ENCODE measurements at places on chromosomes 13 and 19.

DNA sequence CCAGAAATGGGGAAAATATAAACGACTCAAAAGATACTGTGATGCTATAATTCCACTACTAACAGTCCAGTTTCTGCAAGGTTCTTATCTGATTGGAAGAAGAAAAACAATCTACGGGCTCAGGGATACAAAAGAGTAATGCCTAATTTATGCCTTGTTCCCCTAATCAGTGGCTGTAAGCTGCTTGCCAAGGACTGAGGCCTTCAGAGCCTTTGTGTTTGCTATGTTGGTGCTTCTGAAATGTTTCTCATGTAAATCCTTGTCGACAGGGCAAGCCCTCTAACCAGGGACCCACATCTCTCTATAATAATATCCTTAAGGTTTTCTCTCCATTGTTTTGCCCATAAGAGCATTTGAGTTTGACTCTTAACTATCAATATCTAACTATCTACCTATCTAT, 89.7 kb upstream of the CLDN10 start:
- DNase-seq = no peak

- no peak for DNase-seq
Observed at GRCh38 chr19:18611327-18612050, 1.2 kb upstream of the TMEM59L start.

DNA sequence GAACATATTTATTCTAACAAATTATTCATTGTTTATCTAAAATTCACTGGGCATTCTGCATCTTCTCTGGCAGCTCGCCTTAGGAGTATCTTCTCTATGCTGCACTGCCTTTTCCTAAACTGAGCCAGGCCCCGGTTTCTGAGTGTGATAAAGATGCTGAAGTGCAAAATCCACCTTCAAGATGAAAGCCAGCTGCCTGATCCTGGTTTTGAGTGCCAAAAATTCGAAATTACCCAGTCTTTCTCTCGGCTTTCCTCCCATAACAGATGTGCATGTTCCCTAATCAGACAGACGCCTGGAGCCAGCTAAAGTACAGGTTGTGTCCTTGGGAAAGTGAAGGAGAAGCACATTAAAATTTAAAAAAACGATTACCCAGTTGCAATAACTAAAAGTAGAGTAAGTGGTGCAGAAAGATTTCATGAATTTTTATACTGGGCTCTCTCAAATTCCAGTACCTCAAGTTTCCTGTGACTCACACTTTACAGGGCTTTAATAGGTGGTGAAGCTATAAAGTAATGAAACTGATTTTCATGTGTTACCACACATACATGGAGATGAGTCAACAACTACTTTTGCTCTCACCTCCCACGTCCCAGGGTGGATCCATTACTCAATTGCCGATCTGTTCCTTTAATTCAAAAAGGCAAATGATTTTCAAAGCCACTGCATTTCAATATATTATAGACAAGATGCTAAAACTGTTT, 65.0 kb upstream of the GTF2F2 start:
- no peak for DNase-seq

DNA sequence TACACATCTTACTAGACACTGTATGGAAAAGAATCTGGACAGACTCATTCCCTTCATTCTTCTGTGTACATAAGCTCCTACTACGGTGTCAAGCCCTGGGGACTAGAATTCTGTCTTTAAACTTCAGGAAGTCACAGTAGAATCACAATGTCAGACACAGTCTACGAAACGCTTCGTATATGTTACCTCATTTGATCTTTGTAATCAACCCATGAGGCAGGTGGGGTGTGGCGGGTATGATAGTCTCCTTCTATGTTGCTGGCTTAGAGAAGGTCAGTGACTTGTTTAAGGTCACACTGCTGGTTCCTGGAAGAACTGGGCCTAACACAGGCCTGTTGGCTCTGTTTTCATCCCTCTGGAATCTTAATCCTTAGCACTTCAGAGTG, 32.2 kb upstream of the TPT1 start:
- no peak for DNase-seq

GRCh38 chr13:110334841-110335490, 27.9 kb downstream of the COL4A2 start:
- no peak for DNase-seq

DNA sequence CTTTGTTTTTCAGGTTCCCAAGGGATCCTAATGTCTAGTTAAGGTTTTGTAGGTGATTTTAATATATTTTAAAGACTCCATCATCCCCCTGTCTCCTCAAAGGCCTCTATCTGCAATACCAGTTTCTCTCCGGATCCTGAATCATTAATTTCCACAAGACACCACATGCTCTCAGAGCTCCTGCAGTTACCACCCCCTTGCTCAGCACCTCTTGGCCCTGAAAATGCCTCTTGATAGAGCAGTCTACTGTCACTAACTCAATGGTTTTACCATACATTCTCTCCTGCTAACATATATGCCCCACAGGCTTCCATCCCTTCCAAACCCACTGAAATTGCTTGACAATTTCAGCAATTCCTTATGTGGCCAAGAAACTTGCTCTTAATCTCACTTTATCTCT, 1.9 kb upstream of the PEG3 start:
- DNase-seq = no peak

- DNase-seq = no peak
Observed at GRCh38 chr13:67554286-67554685, 324.1 kb upstream of the PCDH9 start.

GRCh38 chr13:99362362-99362761, 55.2 kb upstream of the GPR183 start:
- DNase-seq = no peak

- peak; percentile 87 for DNase-seq
Observed at GRCh38 chr13:27826379-27827353, 34.4 kb downstream of the GSX1 start.

DNA sequence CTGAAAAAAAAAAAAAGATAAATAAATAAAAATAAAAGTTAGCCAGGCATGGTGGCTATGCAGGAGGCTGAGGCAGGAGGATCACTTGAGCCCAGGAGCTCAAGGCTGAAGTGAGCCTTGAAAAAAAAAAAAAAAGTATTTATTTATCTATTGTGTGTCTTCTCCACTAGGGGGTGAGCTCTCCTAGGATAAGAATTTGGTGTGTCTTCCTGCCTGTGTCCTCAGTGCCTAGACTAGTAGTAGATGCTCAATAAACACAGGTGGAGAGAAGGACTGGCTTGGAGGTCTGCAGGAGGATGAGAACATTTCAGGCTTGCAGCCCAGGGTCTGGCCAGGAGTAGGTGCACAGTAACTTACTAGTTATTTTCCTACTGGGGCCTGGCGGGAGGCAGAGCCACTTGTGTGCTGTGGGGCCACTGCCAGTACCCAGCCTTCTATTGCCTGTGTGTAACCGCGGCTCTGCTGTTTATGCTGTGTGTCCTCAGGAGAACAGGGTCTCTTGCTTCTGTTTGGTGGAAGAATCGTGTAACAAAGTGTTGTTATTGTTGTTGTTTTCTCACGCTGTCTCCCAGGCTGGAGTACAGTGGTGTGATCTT, 5.4 kb downstream of the LMTK3 start:
- DNase-seq = no peak

DNA sequence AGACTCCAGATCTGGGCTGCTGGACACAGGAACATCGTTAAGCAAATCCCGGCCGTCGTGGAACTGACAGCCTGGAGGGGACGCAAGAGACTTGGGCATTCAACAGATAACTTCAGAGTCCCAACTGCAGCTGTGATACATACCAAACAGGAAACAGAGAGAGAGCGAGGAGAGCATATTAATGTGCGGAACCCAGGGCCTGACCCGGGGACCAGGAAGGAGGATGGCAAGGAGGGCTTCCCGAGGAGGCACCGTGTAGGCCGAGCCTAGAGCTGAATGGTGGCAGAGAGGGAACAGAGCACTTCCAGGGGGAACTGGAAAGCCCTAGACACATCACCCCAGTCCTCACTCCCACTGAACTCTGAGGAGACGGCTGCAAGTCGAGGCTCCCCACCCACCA, 68.1 kb downstream of the SIPA1L3 start:
- no peak for DNase-seq

- DNase-seq = no peak
Observed at GRCh38 chr13:78608688-78609463, 5.5 kb upstream of the POU4F1 start.

All from activated CD8-positive, alpha-beta memory T cell treated with anti-CD3 and anti-CD28 coated beads, Interleukin-2, amount 50 U/mL, for 48 hours (primary cell).